ENCODE measurements at places on chromosomes 6 and 20. TPM values are rescaled to one million over a fixed set of nuclear protein-coding genes. Genes with fewer than 3 reads are reported as not detected.
A peak's percentile ranks its signal among the peaks of the same experiment; 100 is the strongest.

DNA sequence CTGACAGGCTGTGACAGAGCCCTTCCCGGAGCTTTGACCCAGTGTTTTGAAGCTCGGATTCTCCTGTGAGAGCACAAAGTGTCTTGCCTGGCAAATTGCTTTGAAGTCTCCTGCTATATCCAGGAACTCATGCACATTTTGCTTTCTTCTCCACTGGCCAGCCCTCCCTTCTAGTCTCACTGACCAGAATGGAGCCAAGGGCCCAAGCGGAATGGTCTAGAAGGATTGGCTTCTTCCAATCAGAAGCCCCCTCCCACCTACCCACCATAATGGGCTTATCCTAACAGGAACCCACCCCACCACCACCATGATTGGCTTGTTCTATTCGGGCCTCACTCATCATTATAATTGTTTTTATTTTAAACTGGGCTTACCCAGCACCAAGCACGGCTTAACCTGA lies 130.1 kb downstream of the PXDC1 start:
- no peaks in the 10 kb centered on the region for H3K27me3 ChIP-seq
- no peak overlapping the region for H3K4me3 ChIP-seq
- H3K36me3 ChIP-seq = no peaks in the 10 kb centered on the region
- H3K4me1 ChIP-seq = peaks cover 9% of the 10 kb centered on the region

DNA sequence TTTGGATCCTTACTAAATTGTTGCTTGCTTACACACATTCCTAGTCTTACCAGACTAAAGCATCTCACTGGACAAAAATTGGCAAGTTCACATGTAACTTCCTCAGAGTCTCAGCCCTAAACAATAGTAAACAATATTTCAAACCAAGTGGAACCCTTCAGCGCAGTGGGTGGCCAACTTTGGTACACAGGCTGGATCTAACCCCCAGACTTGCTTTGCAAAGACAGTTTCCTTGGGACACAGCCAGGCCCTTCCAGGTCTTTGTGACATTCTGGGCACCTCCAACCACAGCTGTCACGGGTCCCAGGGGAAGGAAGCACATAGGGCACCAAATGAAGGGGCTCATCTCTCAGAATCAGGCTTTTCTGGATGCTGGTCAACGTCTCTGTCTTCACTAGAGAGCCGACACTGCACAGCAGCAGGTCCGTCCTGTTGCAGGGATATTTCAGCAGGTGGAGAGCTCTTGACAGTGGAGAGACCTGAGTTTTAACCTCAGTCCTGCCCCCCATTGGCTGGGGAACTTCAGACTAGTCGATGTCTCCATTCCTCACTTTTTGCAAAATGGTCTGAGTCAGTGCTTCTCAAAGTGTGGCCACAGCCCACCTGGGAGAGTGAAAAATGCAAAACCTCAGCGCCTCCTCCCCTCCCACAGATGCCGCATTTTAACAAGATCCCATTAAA lies 91.4 kb downstream of the BFSP1 start:
- no peaks in the 10 kb centered on the region for H3K36me3 ChIP-seq
- no peak overlapping the region for H3K4me3 ChIP-seq
- no peak overlapping the region for H3K27ac ChIP-seq
- H3K4me1 ChIP-seq = no peaks in the 10 kb centered on the region
- H3K27me3 ChIP-seq = no peaks in the 10 kb centered on the region

DNA sequence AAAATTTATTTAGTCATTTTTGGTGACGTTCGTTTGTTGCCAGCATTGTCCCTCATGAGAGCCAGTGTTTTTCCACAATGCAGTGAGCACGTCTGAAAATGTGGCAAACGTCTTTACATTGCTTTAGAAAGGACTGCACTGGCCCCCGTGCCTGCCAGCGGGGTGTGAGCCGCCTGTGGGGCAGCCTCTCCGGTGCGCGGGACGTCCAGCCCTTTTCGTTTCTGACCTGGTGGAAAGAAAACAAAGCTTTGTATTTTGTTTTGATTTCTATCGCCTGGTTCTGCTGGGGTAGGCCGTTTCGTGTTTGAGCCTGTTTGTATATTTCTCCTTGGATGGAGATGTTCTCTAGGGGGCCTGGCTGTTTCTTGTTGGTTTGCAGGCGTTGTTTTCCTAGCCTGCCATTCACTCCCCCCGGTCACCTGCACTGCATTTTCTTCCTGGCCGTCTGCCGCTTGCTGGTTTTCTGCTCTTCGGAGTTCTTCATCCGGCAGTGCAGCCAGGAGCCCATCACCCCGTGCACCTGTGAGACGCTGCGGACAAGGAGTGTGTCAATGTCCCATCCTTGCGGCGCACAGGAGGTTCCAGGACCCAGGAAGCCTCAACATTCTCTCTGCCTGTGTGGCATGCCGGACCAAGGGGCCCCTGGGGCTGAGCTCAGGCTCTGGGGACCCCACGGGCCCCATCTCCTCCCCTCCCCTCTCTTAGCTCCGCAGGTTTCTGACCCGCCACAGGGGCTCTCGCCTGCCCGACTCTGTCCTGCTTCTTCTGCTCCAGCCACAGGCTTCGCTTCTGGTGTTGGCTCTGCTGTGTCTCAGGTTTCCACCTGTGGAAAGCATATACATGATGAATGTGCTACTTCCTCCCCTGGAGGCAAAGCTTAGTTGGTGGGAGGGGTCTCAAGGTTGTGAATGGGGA lies 100.5 kb downstream of the CDH4 start:
- peaks cover 13% of the 10 kb centered on the region for H3K27me3 ChIP-seq
- no peaks in the 10 kb centered on the region for H3K36me3 ChIP-seq
- no peak for DNase-seq
- no peaks in the 10 kb centered on the region for H3K4me1 ChIP-seq

The MLIP gene
- total RNA-seq = 65.4 TPM

DNA sequence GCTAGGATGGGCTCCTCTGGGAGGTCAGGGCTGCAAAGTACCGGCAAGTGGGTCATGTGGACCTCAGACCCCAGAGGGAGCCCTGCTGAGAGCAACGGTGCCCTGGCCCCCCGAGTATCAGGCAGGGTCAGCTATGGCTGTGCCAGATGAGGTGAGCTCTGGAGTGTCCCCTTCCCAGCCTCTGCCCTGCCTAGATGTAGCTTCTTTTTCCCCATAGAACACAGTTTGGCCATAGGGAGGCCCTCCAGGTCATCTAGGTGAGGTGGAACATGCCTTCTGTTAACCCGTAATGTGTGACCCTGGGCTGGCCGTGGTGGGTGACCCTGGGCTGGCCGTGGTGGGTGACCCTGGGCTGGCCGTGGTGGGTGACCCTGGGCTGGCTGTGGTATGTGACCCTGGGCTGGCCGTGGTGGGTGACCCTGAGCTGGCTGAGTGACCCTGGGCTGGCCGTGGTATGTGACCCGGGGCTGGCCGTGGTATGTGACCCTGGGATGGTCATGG lies 21.2 kb upstream of the PCMTD2 start:
- H3K27ac ChIP-seq = no peak overlapping the region
- no peaks in the 10 kb centered on the region for H3K4me1 ChIP-seq
- no peak overlapping the region for H3K4me3 ChIP-seq
- no peaks in the 10 kb centered on the region for H3K27me3 ChIP-seq
- no peak for DNase-seq

- no peak for DNase-seq
- H3K27ac ChIP-seq = no peak overlapping the region
- no peaks in the 10 kb centered on the region for H3K36me3 ChIP-seq
- H3K27me3 ChIP-seq = no peaks in the 10 kb centered on the region
- no peaks in the 10 kb centered on the region for H3K4me1 ChIP-seq
- H3K4me3 ChIP-seq = no peak overlapping the region
Observed at GRCh38 chr6:87706187-87706966, 4.3 kb upstream of the AKIRIN2 start.

DNA sequence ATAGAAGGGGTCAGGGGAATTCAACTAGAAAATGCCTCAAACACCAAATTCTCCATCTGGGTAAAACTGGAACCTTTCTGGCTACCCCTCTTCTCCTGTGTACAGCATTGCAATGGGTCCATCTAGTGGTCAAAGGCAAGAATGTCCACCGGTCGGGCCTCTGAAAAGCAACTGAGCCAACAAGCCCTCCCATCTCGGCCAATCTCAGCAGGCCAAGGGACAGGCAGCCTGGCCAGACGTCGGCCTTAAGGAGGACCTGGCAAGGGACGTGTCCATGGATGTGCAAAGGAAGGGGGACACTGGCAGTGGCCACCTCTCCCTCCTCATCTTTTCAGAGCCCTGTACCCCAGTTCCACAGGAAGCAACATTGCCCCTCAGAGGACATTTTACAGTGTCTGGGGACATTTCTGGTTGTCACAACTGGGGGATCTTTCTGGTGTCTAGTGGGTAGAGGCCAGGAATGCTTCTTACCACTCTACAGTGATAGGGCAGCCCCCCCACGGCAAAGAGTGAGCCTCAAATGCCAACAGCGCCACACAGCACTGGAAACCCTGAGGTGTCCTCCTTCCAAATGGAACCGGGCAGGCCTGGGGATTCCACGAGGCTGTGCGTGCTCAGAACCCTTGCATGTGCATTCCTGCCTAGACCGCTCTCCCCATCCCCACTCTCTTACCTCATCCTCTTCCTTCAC lies 99.8 kb upstream of the FOXA2 start:
- H3K27ac ChIP-seq = no peak overlapping the region
- H3K4me3 ChIP-seq = no peak overlapping the region
- peaks cover 5% of the 10 kb centered on the region for H3K27me3 ChIP-seq

The HLA-DQB1 gene
- total RNA-seq = 7.2 TPM

The NRSN1 gene
- total RNA-seq = not detected

GRCh38 chr20:19205981-19206396 lies 6.5 kb upstream of the SLC24A3 start:
- H3K36me3 ChIP-seq = no peaks in the 10 kb centered on the region
- DNase-seq = peak; percentile 79
- H3K27me3 ChIP-seq = peaks cover 4% of the 10 kb centered on the region
- no peak overlapping the region for H3K4me3 ChIP-seq
- H3K27ac ChIP-seq = no peak overlapping the region
- no peaks in the 10 kb centered on the region for H3K4me1 ChIP-seq

The MOXD1 gene
- 19.0 TPM for total RNA-seq

DNA sequence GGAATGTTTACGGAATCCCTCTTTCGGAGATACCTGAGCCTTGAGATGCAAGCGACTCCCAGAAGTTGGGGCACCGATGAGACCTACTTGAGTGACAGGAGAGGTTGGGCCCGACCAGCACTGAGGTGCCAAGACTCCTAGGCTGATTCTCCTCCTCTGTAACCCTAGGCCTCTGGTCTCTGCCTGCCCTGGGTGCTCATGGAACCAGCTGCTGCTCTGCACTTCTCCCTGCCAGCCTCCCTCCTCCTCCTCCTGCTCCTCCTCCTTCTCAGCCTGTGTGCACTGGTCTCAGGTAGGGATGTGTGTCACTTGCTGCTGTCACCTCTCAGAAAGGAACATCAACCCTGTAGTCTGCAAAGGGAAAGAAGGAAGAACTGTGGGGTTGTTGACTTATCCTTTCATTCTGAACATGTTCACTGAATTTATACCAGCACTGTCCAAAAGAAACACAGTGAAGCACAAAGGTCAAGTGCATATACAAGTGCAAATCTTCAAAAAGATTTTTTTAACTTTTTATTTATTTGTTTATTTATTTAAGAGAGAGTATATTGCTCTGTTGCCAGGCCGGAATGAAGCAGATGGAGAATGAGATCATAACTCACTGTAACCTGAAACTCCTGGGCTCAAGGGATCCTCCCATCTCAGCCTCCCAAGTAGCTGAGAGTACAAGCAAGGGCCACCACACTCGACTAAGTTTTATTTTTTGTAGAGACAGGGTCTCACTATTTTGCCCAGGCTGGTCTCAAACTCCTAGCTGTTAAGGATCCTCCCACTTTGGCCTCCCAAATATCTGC lies 913 bp downstream of the BTN2A2 start:
- H3K4me3 ChIP-seq = peak overlapping the region; percentile 76
- H3K27ac ChIP-seq = no peak overlapping the region
- peak; percentile 9 for DNase-seq
- no peaks in the 10 kb centered on the region for H3K27me3 ChIP-seq
- no peaks in the 10 kb centered on the region for H3K36me3 ChIP-seq

DNA sequence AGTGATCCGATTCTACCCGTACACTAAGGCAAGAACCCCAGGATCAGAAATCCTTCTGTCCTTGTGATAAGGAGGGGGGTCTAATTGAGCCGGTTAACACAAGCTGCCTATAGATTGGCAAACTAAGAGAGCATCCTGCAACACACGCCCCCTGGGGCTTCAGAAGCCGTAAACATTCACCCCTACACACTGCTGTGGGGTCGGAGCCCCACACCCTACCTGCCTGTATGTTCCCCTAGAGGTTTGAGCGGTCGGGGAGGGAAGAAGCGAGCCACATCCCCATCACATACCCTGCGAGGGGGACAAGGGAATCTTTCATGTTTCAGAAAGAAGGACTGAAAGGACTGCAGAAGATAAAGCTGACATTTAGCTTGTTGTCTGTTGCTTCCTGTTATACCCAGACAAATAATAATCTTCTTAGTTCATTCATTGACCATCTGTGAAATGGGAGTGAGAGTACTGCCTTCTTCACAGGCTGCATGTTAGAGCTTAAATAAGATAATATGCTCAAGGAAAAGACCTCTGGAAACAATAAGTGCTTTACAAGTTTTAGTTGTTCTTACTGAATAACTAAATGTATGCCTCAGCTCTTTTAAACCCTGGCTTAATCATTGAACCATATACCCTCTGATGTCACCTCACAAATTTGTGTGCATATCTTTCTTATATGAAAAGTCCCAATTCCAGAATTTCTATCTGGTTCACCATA lies 74.2 kb upstream of the RNF217 start:
- no peak for DNase-seq
- no peaks in the 10 kb centered on the region for H3K27me3 ChIP-seq
- H3K4me1 ChIP-seq = peaks cover 16% of the 10 kb centered on the region
- no peaks in the 10 kb centered on the region for H3K36me3 ChIP-seq
- no peak overlapping the region for H3K27ac ChIP-seq

The ETV7 gene
- total RNA-seq = not detected

DNA sequence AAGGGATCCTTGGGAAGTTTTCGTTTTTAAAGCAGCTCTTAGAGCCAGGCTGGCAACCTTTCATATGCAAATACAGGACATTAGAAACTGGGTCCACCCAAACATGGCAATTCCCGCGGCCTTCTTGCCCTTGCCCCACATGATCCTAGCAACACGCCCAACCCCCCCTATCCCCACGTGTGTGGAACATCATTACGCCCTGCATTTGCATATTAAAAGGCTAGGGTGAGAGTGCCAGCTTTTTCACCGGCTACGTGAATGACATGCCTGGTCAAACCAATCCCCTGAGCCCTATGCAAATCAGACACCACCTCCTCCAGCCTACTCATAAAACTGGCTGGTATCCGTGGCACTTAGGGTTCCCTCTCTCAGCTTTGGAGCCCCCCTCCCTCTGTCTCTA lies 88.1 kb downstream of the TNFRSF21 start:
- H3K27me3 ChIP-seq = no peaks in the 10 kb centered on the region
- H3K27ac ChIP-seq = no peak overlapping the region
- H3K36me3 ChIP-seq = no peaks in the 10 kb centered on the region
- H3K4me1 ChIP-seq = no peaks in the 10 kb centered on the region

- H3K4me3 ChIP-seq = no peak overlapping the region
- H3K27me3 ChIP-seq = no peaks in the 10 kb centered on the region
- H3K36me3 ChIP-seq = no peaks in the 10 kb centered on the region
- H3K27ac ChIP-seq = no peak overlapping the region
Observed at GRCh38 chr6:35173427-35174087, 32.4 kb upstream of the TCP11 start.

The POPDC3 gene
- 53.4 TPM for total RNA-seq

The ZBTB22 gene
- total RNA-seq = 37.0 TPM

The PTGIS gene
- 7.8 TPM for total RNA-seq

GRCh38 chr6:27867051-27867944 lies 44.9 kb downstream of the OR2B2 start:
- H3K27ac ChIP-seq = peak overlapping the region; percentile 18
- H3K4me1 ChIP-seq = peaks cover 7% of the 10 kb centered on the region
- no peaks in the 10 kb centered on the region for H3K36me3 ChIP-seq
- peak; percentile 81 for DNase-seq
- H3K4me3 ChIP-seq = peak overlapping the region; percentile 41

GRCh38 chr6:164252948-164253347 lies 838.4 kb downstream of the QKI start:
- H3K36me3 ChIP-seq = no peaks in the 10 kb centered on the region
- no peak overlapping the region for H3K4me3 ChIP-seq
- DNase-seq = peak; percentile 7
- H3K27me3 ChIP-seq = no peaks in the 10 kb centered on the region
